ENCODE measurements at places on chromosomes 3 and 15.
A peak's percentile ranks its signal among the peaks of the same experiment; 100 is the strongest.

- DNase-seq = no peak
Measured at GRCh38 chr15:90264671-90265070, 801 bp upstream of the NGRN start.

DNA sequence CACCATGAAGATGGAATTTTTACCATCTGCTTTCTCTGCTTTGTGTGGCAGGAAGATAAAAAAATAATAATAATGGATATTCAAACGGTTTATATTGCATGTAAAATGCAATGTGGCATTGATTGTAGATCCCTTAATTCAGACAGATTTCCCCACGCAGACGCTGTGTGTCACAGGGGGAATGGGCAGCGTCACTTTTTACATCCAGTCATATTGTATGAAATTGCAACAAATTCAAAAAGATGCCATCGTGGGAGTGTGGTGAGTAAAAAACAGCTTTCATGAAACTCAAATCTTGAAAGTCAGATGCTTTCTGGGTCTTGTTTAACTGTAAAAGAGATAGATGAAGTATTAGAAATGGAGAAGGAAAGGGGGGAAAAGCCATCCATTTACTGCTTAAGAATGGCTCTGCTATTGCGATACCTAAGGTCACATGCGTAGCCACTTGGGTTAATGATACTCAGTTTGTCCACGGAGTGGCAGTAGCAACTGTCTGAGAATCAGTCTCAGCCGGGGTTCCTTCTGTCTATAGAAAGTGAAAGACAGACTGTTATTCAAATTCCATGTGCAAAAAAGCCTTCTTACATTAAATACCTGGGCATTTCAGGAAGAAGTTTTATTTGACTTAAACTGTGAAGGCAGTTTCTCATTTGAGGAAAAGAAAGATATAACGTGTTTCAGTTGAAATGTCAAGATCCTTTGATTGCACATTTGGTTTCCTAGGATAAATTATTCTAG lies 28.5 kb downstream of the BTD start:
- peak; percentile 25 for DNase-seq

DNA sequence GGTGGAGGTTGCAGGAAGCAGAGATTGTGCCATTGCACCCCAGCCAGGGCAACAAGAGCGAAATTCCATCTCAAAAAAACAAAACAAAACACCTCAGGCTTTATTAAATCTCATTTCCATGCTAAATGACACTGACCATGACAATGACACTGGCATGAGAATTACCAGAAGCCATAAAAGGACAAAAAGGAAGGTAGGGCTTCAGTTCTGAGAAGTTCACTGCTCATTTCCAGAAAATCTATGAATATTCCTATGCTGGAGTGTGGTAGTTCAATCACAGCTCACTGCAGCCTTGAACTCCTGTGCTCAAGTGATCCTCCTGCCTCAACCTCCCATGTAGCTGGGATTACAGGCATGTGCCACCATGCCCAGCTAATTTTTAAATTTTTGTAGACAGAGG lies 44.7 kb downstream of the PCNP start:
- no peak for DNase-seq

- DNase-seq = no peak
Measured at GRCh38 chr15:58865425-58865880, 68.0 kb downstream of the SLTM start.

DNA sequence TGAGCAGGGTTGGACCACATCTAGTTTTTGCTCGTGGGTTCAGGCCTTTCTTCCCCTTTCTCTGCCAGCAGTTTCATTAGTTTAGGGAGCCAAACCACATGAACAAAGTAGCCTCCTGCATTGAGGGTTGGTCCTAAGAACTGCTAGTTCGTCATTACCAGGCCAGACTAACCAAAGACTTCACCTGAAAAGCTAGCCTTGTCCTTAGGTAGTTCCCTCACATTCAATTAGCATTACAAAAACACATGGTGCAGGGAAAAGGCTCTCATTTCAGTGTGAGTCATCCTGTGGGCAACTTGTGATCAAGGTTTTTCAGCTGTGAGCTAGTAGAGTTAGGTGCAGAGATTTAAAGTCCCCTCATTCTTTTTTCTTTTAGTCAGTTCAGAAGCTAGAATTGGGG lies 279.3 kb upstream of the CTNNB1 start:
- DNase-seq = no peak

- no peak for DNase-seq
Measured at GRCh38 chr15:89822951-89823711, 8.5 kb upstream of the ANPEP start.

GRCh38 chr3:9846231-9846630 lies 2.4 kb upstream of the RPUSD3 start:
- no peak for DNase-seq

GRCh38 chr15:78010067-78010466 lies 67.4 kb downstream of the TBC1D2B start:
- no peak for DNase-seq

DNA sequence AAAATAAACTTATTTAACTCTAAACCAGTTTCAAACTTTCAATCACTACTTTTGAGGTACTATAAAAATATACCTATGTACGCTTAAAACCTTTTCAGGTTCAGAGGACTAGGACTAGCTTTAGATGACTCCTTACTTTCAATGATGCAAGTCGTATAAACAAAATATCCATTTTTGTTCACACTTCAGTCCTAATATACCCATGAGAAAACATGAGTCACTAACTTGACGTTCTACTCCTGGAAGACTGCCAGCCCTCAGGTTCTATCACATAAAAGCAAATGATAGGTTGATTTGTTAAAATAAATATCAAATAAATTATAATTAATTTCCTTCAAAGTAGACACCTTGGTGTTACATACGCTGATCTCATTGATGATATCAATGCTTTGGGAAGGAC lies 10.6 kb upstream of the P3H2 start:
- no peak for DNase-seq

- no peak for DNase-seq
Measured at GRCh38 chr3:42070524-42070923, 20.6 kb upstream of the TRAK1 start.

DNA sequence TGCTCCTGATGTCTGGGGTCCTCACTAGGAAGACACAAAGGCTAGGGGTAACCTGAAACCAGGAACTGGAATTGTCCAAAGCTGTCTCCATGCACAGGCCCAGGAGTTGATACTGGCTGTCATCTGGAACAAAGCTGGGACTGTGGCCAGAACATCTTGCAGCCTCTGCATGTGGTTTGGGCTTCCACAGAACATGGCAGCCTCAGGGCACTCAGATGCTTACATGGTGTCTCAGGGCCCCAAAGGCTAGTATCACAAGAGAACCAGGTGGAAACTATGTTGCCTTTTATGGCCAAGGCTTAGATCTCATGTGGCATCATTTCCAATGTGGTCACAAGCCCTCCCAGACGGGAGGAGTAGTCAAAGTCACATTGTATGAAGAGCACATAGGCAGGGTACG lies 335.2 kb upstream of the TRIM42 start:
- no peak for DNase-seq

- DNase-seq = no peak
Measured at GRCh38 chr3:87420171-87420570, 143.8 kb upstream of the POU1F1 start.

DNA sequence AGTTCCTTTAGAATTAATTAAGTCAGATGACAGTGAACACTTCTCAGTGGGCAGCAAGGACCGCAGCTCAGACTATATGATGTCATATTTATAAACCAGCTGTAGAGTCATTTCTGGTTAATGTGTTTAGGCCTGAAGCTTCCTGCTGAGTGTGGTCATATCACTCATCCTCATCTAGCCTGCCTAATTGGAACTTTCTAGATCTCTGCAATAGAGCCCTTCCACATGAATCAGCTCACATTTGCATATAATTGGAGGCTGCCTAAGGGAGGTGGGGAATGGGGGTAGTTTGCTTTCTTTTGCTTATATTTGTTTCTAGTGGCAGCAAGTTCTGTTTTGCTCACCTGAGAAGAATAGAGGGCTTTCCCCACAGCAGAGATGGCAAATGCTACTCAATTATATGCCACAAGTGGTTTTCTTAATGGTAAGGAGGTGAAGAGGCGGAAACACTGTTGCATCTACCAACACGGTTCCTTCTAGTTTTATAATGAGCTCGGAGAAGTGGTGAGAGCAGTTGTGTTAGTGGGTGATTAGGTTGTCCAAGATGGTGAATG lies 148.1 kb downstream of the KLHL25 start:
- no peak for DNase-seq

GRCh38 chr15:53709821-53710220 lies 49.6 kb downstream of the WDR72 start:
- DNase-seq = no peak

- no peak for DNase-seq
Measured at GRCh38 chr3:133058243-133058642, 20.1 kb downstream of the TMEM108 start.

DNA sequence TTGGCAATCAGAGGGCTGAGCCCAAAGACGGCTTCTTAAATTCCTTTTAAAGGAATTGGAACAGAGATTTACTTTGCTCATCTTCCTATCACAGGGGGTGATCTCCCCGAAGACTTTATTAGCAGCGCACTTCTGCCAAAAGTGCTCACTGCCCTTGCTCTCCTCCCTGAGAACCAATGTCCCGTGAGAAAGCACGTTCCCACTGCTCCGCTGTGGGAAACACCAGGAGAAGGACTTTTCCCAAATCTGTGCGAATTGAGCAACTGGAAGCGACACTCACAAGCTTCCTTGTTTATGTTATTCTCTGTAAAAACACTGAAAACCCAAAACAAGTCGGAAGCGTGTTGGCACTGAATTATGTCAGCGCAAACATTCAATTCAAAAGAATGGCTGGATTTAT lies 670.8 kb upstream of the NR2F2 start:
- DNase-seq = no peak

DNA sequence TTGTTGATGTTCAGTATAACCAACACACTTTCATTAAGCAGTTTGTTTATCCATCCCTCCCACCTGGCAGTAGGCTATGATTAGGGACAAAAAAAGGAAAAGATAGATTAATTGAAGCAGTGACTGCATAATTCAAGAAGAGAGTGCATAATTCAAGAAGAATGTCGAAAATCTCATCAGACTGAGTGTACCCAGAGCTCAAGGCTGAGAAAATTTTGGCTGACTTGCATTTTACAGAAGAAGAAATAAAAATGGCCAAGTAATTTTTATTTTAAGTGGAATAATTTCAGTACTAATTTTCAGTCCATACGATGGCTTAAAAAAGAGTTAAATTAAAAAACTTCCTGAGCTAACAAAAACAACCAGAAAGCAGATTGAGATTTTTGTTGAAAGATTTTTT lies 145.4 kb upstream of the LRRFIP2 start:
- no peak for DNase-seq

DNA sequence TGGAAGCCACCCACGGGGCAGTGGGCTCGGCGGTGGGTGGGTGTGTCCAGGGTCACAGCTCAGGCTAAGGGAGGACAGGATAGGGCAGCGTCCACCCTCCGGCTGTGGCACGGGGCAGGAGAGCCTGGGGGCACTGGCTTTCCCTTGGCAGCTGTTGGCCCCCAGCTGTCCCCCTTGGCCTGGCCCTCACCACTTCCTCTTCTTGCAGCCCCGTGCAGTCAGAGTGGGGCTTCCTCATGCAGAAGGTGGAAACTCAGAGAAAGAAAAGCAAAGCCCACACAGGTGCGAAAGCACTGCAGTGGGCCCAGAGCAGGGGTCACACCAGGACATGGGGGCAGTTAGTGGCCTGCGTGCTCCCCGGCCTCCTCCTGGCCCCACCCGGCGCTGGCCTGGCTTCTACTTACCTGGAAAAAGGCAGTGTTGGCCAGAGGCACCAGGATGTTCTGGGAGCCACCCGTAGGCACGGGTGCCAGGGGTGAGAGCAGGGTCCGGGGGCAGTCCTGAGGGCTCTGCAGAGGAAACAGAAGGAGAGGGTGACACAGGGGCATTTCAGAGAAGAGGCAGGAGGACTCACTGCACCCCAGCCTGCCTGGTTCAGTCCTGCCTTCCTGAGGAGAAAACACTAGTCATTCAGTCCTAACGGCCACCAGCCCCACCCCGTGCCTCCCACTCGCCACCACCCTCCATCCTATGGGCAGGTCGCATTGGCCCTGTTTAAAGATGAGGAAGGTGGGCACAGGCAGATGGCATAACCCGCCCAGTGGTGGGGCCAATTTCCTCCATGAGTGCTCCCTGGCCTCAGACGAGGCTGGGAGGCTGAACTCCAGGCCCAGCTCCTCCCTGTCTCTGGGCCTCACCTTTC lies 28.3 kb downstream of the PLXND1 start:
- DNase-seq = no peak

DNA sequence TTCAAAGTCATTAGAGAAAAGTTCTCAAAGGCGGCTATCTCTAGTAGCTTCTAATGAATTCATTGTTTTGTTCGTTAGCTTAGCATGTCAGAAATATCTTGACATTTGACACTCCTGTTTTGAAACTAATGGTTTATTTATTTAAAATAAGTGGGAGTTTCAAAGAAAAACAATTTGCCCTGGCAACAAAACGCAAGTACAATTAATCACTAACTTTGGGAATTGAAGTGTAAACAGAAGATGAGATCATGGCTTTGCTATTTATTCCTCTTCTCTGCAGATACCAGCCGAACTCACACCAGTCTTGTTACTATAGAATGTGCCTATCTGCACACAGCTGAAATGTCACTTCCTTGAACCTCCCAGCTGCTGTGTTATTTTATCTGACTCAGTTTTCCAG lies 27.5 kb downstream of the MASP1 start:
- no peak for DNase-seq

DNA sequence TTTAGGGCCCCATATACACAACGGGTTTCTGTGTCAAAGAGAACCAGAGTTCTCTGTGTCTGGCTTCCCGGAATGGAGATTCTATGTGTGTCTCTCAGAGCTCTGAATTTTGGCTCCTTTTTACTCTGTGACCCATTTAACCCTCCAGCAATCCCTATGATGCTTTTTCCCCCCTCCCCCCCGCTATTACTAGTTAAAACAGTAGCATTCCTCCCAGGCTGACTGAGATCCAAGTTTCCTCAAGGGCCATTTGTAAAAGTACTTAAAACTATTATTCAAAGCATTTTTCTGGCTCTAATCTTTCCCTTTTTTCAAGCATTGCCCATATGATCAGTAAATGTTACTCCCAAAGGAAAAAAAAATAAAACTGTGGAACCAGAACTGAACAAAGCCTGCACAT lies 6.6 kb upstream of the STAC start:
- no peak for DNase-seq

DNA sequence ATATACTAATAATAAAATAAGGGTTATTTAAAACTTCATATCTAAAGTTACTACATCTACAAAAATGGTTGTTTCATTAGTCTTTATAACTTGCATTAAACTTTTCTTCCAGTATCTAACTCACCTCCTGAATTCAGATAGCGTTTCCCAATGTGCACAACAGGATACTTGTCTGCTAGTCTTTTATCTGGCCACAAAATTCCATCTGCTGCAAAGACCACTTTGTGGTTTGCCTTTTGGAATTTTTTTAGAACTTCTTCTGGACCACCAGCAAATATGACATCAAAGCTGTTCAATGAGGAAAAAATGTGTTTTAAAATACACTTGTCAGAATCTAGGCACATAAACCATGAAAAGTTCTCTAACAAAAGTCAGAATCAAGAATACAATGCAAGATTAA lies 50.8 kb downstream of the PLOD2 start:
- no peak for DNase-seq

- DNase-seq = no peak
Measured at GRCh38 chr3:177916461-177916860, 619.8 kb upstream of the KCNMB2 start.

GRCh38 chr15:91007266-91007665 lies 12.9 kb upstream of the PRC1 start:
- no peak for DNase-seq

Data from stimulated activated CD4-positive, alpha-beta T cell treated with anti-CD3 and anti-CD28 coated beads, Interleukin-1b, Interleukin-23, amount 100 ng/mL, for 1 hour (primary cell).